Activated CD4-positive, alpha-beta memory T cell treated with anti-CD3 and anti-CD28 coated beads, Interleukin-2, amount 10 ng/mL, durations not matched to agents 7 days and 5 days (primary cell): ENCODE measurements at places on chromosomes 12 and 14. TPM values are rescaled to one million over a fixed set of nuclear protein-coding genes. Genes with fewer than 3 reads are reported as not detected.

DNA sequence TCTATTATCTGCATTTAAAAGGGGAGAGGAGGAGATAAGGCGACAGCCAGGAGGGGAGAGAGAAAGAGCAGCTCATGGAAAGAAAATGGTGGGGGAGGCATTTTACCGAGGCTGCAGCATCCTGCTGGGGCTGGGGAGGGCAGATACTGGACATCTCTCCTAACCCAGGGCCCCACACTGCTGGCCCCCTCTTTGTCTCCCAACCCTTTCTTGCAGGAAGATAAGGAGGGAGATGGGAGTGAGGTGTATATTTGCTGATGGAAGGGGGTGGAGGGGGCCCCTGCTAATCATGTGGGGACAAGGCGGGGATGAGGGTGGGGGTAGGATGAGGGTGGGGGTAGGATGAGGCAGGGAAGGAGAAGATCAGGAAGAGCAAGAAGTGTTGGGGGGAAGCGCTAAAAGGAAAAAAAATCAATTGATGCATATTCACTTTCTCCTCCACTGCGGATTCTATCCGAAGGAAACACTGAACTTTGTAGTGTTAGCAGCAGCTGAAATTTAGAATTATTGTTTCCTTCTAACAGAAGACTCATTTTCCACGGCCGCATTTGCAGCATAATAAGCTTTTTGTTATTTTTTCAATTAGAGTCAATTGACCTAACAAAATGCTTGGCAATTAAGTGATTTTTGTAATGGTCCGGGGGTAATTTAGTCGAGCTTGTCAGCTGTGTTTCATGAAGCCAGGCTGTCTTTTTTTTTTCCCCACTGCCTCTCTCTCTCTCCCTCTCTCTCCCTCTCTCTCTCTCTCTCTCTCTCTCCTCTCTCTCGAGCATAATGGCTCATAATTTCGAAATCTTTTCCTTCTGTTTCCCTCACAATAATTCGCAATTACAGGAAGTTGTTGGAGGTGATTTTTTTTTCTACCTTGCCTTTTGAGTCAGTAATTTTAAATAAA is 1134.6 kb downstream of the BCL11B start:
- DNase-seq = no peak
- no peak overlapping the region for H3K4me3 ChIP-seq
- no peaks in the 10 kb centered on the region for H3K27me3 ChIP-seq
- peaks cover 3% of the 10 kb centered on the region for H3K36me3 ChIP-seq
- peak overlapping the region; percentile 60 for H3K27ac ChIP-seq

DNA sequence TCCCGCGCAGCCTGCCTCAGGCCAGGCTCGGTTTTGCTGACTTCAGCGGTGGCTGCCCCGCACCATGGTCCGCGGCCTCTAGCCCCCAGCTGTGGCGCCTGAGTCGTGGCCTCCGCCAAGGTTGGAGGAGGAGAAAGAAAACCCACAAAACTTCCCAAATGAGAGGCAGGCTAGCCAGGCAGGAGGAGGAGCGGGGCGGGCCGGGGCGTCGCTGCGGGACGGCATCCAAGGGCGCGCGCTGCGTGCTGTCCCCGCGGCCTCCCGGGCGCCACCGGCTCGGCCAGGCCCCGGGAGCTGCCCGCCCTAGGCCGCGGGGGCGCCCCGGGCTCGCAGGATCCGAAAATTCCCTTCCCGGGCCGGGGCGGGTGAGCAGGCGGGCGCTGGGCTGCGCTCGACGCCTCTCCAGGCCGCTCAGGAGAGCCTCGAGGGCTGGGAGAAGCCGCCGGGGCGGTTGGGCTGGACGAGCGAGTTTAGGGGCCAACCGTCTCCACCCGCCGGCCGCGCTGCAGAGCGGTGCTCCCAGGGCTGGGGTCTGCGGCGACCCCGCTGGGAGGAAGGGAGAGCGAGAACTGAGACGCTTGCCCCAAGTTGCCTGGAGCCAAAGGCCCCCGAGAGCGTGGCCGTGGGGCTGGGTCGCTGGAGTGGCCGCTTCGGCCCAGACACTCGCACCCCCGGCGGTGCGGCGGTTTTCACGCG is at the start of gene EFS:
Gene EFS, minus strand, starts transcription at position 137 of the 696 bp plus-strand sequence. CDS start 147 bp downstream, outside the sequence.
- H3K4me3 ChIP-seq = no peak within 1 kb of the TSS
- peaks cover 38% of the 10 kb centered on the region for H3K27me3 ChIP-seq
- no peak within 1 kb of the TSS for H3K27ac ChIP-seq
- H3K36me3 ChIP-seq = no peaks in the 10 kb centered on the region

Gene POTEG
- not detected for total RNA-seq

Gene SERPINA4
- total RNA-seq = not detected

Gene FIGNL2
- total RNA-seq = 0.33 TPM
